ENCODE measurements at places on chromosomes 16 and 17. TPM values are rescaled to one million over a fixed set of nuclear protein-coding genes. Genes with fewer than 3 reads are reported as not detected.
A peak's percentile ranks its signal among the peaks of the same experiment; 100 is the strongest.

DNA sequence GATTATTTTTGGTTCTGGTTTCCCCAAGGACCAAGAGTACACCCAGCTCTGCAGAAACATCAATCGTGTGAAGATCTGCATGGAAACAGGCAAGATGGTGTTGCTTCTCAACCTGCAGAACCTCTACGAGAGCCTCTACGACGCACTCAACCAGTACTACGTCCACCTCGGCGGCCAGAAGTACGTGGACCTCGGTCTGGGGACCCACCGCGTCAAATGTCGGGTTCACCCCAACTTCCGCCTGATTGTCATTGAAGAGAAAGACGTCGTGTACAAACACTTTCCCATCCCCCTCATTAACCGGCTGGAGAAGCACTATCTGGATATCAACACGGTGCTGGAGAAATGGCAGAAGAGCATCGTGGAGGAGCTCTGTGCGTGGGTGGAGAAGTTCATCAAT is 67.4 kb upstream of the ENDOV start:
- DNase-seq: no peak

GRCh38 chr17:19703828-19704613 is 12.4 kb downstream of the SLC47A2 start:
- DNase-seq: no peak

- no peak for DNase-seq
Observed at GRCh38 chr17:72025113-72025512, 95.7 kb upstream of the SOX9 start.

DNA sequence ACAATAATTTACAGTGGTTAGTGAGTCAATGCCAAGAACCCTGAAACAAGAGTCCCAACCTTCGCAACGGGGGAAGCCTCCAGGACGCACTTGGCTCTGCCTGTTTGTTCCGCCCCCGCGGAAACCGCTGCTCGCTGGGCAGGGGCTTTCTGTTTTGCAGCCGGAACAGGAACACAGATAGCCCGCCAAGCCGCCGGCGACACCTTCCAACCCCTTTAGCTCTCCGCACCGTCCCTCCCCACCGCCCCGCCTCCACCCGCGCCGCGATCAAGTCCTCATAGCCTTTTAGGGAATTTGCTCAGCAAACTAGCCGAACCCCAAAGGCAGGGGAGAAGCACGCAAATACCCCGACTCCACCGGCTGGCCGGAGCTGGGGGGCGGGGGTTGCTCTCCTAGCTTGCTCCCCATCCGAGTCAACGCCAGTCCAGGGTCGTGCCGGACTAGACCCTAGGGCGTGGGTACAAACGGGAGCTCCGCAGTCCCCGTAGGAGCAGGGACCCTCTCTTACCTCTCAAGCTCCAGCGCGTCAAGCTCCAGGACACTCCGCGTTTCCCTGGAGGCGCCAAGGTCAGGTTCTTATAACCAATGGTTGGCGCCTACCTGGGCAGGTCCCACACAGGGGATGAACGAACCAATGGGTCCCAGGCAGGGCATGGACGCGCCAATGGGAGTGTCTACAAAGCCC is at the start of gene SLFN13:
TSS of gene SLFN13 (minus strand) at position 553 of the 685 bp plus-strand sequence. CDS start 3,086 bp downstream, outside the sequence.
- DNase-seq: peak; percentile 91

- DNase-seq: peak; percentile 50
Observed at GRCh38 chr17:10059684-10060211, 138.7 kb downstream of the GAS7 start.

- DNase-seq: no peak
Observed at GRCh38 chr17:64130559-64131001, 636 bp upstream of the ERN1 start.

Gene EVPLL
- 0.12 TPM for total RNA-seq

- no peak for DNase-seq
Observed at GRCh38 chr17:10010752-10011151, 105.7 kb upstream of the RCVRN start.

- DNase-seq: no peak
Observed at GRCh38 chr17:55704401-55704800, 18.3 kb downstream of the TMEM100 start.

- no peak for DNase-seq
Observed at GRCh38 chr17:82017612-82018151, 5.0 kb downstream of the CENPX start.

Gene GRAP
- 1.5 TPM for total RNA-seq

DNA sequence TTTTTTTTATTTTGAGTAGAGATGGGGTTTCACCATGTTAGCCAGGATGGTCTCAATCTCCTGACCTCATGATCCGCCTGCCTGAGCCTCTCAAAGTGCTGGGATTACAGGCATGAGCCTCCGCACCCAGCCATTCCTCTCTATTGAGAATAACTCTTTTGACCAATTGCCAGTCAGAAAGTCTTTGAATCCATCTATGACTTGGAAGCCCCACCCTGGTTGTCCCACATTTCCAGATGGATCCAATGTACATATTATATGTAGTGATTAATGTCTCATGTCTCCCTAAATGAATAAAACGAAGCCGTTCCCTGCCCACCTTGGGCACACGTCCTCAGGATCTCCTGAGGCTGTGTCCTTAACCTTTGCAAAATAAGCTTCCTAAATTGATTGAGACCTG is 228.3 kb upstream of the NLRP1 start:
- no peak for DNase-seq

- DNase-seq: no peak
Observed at GRCh38 chr17:28221751-28222414, 97.1 kb upstream of the TMEM97 start.

Gene SLC5A10
- total RNA-seq: 0.31 TPM

DNA sequence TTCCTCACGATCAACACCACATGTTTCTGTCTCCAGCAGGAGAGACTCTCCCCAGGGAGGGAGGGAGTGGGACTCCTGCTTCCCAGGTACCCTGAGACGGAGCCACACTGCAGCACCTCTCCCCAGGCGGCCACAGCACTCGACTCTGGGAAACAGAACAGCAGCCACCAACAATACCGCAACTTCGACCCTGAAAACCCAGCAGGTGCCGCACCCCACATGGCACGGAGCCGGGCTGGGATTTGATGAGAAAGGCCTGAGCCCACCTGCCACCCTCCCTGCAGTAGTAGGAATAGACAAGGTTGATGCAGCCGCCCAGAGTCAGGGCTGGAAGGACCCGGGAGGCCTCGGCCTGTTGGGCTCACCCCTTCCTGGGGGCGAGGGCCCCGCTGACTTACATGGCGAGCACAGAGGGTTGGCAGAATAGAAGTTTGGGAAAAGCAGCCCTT is 14.4 kb downstream of the GALNS start:
- DNase-seq: no peak

DNA sequence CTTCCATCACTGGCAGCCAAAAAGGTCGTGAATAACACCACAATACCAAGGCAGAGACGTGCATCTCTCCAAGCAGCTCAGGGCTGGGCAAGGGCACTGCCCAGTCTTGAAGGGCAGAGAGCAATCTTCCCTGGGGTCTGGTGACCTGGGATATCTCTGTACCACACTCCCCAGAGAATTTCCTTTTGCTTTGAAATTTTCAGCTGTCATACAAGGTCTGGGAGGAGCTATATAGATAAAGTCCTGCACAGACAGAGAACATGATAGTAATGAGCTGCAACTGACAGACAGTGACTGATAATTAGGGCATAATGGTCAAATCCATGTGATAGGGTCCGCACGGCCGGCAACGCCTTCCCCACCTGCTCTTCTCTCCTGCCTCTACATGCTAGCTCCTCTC is 68.2 kb downstream of the DYNLRB2 start:
- DNase-seq: no peak

Gene SLC38A8
- total RNA-seq: not detected

GRCh38 chr16:15518381-15519351 is 84.3 kb downstream of the BMERB1 start:
- DNase-seq: no peak

Gene SLC38A7
- 12.1 TPM for total RNA-seq

DNA sequence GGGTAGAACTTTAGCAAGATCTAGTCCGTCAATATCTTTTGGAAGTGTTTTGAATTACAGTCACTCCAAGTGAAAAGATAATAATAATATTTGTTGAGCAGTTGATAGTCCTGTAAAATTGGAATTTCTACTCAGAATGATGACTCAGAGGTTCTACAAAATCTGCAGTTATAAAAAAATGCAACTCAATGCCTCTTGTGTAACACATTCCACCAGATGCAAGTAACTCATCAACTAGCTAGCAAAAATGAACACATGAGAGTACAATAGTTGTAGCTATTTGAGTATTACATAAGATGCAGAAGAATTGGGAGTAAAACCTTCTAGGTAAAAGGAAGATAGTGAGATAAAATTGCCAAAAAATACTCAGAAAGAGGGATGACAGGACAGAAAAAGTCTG is 177.2 kb downstream of the CDH8 start:
- DNase-seq: no peak

GRCh38 chr17:78862073-78863023 is 21.7 kb upstream of the USP36 start:
- DNase-seq: peak; percentile 85

DNA sequence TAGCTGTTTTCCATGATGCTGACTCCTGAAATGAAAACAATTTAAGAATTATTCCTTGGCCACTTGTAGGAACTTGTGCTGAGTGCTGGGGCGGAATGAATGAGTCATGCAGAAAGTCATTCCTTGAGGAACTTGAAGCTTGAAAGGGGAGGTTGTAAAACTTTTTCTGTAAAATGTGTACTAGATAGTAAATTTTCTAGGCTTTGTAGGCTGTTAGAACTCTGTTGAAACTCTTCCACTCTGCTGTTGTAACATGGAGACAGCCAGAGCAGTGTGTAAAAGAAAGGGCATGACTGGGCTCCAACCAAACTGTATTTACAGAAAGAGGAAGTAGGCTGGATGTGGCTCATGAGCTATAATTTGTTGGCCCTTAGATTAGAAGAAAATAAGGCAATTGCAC is 46.1 kb downstream of the ABCA8 start:
- DNase-seq: peak; percentile 28

GRCh38 chr16:1354815-1355540 is 3.2 kb downstream of the GNPTG start:
- DNase-seq: no peak

DNA sequence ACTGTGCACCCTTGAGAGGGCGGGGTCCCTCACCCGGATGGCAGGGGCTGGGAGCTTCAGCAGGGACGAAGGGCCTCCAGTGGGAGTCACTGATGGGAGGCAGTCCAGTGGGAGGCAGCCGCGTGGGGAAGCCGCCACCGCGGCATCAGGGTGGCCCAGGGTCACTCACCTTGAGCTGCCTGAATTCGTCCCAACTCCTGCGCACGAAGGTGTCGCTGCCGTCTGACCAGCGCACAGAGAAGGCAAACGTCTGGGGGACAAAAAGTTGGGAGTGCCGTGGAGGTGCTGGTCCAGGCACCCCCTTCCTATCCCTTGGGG is 540 bp downstream of the NOXO1 start:
- no peak for DNase-seq

- no peak for DNase-seq
Observed at GRCh38 chr16:81873843-81874752, 95.0 kb downstream of the PLCG2 start.

- DNase-seq: no peak
Observed at GRCh38 chr16:78098087-78098486, 1.4 kb upstream of the WWOX start.

DNA sequence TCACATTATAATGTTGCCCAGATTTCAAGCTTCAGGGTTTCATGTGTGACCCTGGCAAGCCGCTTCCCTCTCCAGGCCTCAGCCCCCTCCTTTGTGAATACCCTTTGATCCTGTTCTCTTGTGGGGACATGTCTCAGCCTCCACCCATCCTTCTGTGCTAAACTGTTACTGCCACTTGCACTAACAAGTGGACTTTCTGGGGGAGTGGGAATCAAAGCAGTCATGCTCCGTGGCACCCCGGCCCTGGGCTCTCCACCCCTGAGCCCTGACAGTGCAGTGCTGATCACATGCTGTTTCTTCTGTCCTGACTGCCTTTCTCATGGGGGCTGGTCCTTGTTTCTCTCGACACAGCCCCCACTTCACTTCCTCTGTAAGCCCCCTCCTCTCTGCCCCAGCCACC is 9.7 kb upstream of the DCAF7 start:
- DNase-seq: no peak

DNA sequence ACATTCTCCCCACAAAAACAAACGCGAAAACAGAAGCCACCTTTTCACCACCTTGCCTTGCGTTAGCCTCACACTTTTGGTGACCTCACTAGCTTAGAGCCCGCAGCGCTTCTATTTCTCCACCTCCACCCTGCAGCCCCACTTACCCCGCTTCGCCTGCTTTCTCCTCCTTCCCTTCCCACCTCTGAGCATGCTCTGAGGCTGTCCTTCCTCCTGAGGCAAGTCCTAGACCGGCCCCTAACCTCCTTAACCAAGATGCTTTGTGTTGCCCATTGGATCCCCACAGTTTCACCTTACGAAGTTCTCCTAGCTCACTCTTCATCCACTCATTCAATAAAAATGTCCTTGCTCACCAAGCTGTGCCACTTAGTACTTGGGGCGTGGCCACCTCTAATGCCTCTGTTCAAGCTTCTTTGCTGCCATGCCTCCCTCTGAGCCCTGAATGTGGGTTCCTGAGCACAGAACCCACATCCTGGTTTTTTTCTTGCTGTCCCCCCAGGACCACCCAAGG is 1.3 kb downstream of the GNGT2 start:
- DNase-seq: no peak

DNA sequence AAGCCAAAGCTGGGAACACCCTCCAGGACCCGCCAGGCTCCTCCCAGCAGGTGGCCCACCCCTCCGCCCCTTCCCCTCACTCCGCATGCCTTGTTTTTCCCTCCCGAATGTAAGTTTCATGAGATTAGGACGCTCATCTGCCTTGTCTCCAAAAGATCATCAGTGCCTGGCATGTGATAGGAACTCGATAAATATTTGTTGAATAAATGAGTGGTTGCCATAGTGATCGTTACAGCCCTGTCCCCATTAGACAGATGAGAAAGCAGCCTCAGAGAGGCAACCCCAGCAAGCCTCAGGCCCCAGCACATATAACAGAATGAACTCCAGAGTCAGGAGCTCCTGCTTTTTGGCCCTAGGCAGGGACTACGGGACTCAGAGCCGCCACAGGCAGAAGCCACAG is 5.0 kb downstream of the CAMKK1 start:
- DNase-seq: no peak

DNA sequence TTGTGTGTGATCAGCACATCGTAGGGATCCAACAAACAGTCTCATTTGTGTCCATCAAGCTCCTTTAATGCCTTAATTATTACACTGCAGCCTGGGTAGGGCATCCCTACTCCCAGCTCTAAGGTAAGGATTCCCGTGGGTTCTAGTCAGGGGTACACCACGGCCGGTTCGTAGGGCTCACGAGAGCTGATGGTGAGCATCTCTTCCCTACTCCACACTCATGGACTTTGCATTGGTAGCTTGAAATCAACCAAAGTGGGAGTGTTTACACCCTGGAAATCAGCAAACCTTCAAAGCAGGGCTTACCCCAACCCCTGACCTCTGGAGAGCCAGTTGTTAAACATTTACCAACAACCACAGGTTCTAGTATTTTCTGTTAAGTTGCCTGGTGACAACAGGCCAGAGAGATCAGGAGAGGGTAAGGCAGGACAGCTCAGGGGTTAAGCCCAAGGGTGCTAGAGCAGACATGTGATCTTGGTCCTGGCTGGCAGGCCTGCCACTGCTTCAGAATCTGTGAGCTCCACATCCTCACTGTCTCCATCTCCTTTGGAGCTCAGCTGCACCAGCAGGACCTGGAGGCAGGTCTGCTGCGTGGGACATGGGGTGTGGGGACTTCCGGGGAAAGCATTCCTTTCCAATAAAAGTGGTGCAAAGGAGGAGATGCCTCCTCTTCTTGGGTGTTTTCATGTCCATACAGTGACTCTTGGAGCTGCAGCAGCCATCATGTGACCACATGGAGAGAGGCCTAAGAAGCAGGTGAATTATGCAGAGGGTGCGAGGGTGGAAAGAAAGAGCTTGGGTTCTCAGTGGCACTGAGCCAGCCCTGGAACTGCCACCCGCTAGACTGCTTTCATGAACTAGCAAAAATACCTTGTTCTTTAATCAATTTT is 36.1 kb upstream of the ZCCHC14 start:
- no peak for DNase-seq

Data from left colon (tissue), 2 donors.